Thyroid gland (tissue), 4 donors: ENCODE measurements at places on chromosomes 3 and 15.

DNA sequence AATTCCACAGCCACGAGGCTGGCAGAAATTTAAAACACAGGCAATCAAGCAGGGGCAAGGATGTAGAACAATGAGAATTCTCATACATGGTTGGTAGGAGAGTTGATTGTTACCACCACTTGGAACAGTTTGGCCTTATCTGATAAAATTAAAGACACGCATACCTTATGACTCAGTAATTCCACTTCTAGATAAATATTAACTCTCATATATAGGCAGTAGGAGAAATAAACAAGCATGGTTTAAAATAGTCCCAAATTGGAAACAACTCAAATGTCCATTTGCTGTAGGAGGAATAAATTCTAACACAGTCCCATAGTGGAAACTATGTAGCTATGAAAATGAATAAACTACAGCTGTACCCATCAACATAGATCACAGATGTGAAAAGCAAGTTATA is 42.3 kb upstream of the USP3 start:
- DNase-seq = no peak

- DNase-seq = no peak
Measured at GRCh38 chr3:126578702-126579101, 20.0 kb upstream of the C3orf22 start.

DNA sequence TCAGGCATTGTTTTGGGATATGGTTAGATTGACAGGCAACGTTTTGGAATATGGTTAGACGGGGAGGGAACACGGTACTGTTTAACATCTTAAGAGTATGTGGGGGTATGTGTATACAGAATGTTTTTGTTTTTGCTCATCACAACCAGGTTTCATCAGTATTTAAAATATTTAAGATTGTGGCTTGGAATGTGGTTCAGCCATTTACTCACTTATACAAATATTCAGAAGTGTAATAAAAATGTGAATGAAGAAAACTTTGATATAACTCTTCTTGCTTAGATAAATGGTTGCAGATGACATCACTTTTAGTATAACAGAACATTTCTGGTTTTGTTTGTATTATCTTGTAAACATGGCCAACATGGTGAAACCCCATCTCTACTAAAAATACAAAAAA is 3.9 kb upstream of the PAK2 start:
- DNase-seq = no peak

DNA sequence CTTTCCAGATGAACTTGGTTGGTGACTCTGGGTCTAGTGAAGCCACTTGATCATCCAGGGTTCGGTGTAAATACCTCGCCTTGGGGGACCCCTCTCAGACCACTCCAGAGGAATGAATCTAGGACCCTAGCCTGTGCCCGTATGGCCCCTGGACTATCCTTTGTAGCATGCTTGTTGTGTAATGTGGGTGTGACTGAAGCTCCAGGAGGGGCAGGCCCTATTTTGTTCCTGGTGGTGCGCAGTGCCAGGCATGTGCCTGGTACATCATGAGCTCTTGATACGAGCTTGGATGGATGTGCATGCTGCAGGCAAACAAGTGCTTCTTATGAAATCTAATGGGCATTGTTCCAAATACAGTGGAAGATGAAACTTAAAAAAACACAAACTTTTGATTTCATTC is 82.8 kb downstream of the EBLN2 start:
- DNase-seq = no peak

DNA sequence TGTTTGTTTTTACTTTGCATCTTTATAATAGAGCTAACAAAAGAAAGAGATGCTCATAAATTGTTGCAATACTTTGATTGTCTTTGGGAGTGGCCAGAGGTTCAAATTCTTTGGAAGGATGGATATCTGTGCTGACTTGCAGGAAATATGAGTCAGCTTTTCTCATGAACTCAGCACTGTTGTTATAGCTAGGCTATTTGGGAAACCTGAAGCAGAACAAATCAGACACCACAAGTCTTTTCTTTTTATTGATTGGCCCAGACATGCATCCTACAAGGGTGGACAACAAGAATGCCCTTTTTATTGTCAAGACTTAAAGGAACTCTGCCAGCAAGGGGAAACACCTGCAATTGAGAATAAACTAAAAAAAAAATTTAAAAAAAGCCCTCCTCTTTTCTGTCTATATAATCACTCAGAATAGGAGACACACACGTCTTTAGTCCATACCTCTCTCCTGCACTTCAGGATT is 4.6 kb upstream of the DENND4A start:
- no peak for DNase-seq

DNA sequence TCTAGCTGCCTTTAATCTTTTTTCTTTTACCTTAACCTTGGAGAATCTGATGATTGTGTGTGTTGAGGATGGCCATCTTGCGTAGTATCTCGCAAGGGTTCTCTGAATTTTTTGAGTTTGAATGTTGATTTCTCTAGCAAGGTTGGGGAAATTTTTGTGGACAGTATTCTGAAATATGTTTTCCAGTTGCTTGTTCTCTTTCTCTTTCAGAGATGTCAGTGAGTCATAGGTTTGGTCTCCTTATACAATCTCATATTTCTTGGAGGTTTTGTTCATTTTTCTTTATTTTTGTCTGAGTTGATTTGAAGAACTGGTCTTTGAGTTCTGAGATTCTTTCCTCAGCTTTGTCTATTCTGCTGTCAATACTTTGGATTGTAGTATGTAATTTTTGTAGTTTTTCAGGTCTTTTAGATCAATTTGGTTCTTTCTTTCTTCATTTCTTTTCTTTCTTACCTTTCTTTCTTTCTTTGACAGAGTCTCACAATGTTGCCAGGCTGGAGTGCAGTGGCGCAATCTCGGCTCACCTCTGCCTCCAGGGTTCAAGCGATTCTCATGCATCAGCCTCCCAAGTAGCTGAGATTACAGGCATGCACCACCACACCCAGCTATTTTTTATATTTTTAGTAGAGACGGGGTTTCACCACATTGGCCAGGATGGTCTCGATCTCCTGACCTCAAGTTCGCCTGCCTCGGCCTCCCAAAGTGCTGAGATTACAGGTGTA is 366.4 kb upstream of the RASGRP1 start:
- DNase-seq = no peak

GRCh38 chr15:73838831-73839426 is 34.4 kb upstream of the TBC1D21 start:
- DNase-seq = peak; percentile 90

DNA sequence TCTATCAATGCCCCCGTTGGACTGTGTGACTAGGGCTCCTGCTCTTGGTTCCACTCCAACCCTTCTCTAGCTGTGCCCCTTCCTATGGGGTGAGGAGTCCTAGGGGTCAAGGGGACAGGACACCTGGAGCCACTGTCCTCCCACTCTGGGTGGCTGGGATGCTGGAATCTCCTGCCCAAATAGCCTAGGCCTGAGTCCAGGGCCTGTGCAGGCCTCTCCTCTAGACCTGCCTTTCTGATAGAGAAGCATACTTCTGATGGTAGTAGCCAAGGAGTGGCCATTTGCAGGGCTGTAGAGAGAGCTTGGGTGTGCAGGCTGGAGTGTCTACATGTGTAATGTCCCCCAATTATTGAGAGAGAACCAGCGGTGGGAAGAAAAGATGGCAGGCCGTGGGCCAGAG is 54.2 kb downstream of the ITGA11 start:
- DNase-seq = no peak

GRCh38 chr15:72474466-72474911 is 359 bp downstream of the ARIH1 start:
- no peak for DNase-seq

DNA sequence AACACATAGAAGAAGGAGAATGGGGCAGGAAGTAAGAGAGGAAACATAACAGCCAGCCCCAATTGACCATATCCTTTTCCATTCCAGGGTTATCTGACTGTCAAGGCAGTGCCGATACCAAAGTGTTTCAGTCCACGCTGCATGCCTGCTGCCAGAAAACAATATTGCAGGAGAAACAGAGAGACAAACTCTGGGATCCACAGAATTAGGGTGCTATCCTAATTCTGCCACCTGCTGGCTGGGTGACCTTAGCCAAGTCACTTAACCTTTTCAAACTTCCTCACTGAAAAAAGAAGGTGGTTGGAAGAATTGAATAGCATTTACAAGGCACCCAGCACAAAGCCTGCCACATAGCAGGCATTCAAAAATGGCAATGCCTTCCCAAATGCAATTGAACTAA is 32.0 kb downstream of the GLB1 start:
- DNase-seq = no peak

DNA sequence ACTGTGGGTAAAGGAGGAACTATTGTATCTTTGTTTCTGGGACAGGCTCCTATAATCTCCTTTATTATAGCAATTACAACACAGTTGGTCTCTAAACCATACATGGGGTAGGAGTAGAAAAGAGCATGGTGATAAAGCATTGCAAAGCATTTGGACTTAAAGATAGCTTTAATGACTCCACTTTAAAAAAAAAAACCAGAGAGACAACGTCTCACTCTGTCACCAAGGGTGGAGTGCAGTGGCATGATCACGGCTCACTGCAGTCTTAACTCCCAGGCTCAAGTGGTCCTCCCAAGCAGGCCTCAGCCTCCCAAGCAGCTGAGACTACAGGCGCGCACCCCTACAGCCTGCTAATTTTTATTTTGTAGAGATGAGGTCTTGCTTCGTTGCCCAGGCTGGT is 68.2 kb downstream of the DENND4A start:
- no peak for DNase-seq

DNA sequence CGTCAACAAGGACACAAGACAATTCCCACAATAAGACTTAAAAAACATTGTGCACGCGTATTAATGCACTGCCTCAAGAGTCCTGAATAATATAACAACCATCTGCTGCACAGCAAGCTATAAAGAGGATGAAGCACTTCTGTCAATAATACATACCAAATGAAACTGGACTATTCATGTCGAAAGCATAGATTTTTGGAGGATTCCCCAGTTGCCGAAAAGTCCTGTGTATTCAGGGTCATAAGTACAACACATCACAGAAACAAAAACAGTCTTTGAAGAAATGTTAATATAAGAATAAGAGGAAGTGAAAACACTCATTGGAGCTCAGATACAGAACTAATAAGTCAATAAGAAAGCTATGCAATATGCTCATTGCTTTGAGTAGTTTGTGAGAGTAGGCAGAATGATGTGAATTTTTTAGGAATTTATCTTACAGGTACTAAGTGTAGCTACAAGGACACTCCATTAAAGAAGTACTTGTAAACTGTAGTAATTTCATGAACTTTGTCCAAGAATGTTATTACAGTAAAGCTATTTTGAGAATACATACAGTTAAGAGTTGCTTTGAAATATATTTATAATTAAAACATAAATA is 31.6 kb downstream of the CBLB start:
- no peak for DNase-seq

DNA sequence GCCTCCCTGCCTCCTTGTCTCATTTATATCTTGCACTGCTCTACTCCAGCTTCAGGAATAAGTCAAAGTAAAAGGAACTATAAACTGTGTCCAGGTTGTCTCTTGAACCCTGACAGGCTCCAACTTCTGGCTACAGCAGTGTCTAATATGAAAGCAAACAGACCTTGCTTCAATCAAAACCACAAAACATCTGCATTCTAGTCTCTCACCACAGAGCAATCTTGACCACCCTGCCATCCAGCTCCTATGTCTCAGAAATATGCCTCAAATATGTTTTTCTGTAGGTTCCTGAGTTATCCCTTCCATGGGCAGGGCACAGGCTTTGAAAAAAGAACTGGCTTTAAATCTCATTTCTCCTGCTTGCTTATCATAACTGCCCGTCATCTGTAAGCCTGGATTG is 13.0 kb upstream of the RAMAC start:
- DNase-seq = no peak

- no peak for DNase-seq
Measured at GRCh38 chr3:130969621-130970020, 57.0 kb downstream of the ASTE1 start.

DNA sequence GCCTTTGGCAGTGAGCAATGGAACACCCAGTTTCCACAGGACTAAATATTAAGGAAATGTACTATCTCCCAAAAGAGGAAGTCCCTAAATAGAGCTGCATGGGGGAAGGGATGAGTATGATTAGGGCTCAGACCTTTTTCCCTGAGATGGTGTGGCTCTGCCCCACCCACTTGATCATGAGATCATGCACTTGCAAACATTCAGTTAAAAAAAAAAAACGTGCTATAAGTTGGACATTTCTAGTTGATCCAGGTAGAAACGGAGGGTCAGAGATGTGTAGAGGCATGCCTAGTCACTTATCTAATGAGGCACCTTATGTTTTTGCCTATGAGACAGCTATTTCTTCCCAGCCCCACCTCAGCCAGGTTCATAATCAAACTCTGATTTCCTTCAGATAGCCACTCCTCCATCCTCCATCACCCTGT is 24.5 kb upstream of the SSR3 start:
- no peak for DNase-seq

DNA sequence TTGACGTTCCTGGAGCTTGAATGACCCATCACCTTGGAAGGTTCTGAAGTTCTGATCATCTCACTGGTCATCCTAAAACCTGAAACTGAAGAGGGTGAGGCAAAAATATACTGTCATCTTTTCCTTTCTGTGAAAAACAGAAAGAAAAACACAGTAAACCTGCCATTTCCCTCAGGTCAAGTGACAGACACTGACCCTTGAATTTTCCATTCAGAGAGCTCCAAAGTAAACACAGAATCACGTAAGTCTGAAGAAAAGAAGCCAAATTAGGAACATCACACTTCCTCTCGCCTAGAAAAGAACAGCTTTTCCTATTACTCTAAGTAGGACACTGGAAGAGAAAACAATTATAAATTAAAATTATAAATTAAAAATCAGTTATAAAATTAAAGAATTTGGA is 78.7 kb upstream of the TGFBR2 start:
- DNase-seq = no peak

DNA sequence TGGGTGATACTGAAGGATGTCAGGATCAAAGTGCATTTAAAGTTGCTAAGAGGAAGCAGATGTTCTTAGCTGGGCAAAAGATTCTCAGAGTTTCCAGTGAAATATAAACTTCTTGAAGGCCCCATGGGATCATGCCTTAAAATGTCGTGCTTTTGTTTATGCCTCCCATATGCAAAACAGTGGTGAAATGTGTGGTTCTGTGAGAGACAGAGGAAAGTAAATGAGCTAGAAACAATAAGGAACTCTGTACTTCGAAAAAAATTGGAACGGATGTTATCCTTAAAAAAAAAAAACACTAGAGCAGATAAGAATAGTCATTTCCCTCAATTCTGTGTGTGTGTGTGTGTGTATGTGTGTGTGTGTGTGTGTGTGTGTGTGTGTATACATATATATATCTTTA is 497.0 kb upstream of the TBL1XR1 start:
- DNase-seq = no peak

GRCh38 chr15:77107531-77108355 is 36.8 kb upstream of the TSPAN3 start:
- DNase-seq = peak; percentile 65
